Memory B cell (primary cell): ENCODE measurements at places on chromosomes 6 and 20.

- DNase-seq, result no peak
Measured at GRCh38 chr6:142695016-142695415, 250.0 kb downstream of the HIVEP2 start.

DNA sequence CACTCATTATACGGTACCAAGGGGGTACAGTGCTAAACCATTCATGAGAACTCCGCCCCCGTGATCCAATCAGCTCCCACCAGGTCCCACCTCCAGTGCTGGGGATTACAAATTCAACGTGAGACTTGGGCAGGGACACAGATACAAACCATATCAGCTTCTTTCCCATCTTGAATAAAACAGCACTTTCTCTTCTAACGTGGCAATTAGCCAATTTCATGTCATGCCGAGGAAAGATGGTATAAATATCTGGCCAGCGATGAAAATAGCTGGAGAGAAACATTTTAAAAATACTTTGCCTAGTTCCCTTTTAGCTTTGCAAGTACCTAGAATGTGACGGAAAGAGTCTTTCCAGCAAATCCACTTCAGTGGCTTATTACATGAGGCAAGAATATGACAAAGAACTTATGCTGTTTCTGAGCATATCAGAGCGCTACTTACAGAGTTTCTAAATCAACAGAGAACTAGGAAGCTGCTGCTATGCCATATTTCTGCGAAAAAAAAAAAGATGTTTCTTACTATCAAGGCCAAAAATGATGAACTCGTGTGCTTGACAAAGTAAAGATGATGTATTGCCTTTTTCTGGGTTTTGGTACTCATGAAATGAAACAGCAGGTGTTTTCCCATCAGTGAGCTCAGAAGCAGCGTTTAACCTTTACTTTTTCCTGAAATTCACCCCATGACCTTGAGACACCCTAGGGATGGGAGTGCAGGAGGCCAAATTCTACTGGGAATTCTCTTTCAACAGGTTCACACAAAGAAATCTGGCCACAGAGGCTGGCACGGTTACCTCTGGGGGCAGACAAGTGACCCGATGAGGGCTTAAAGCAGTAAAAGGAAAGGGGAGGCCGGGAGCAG lies 37.9 kb downstream of the AGPAT4 start:
- DNase-seq, result no peak

- no peak for DNase-seq
Measured at GRCh38 chr6:163536770-163537169, 122.3 kb downstream of the QKI start.

GRCh38 chr6:136921936-136922684 lies at the start of gene SLC35D3:
Gene SLC35D3, plus strand, starts transcription at chr6:136922301. Its CDS starts 128 bp downstream, at chr6:136922429.
- DNase-seq, result peak; percentile 42

DNA sequence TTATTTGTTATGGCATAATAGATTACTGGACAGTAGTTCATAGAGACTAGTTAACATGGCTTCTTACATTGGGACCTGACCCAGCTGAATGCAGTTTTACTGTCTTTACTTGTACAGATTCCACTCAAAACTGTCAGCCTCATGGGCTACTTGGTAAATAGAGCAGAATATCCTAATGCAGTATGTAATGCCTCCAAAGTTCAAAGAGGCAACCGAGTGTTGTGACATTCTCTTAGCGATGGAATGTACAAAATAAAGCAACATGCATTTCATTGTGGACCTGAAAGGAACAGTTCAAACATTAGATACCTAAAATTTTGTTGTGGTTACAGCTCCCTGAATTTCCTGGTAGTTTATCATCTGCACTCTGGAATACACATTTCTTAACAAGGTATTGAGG lies 29.1 kb upstream of the RGS17 start:
- no peak for DNase-seq

- DNase-seq, result peak; percentile 33
Measured at GRCh38 chr6:12289365-12289919, 719 bp upstream of the EDN1 start.

DNA sequence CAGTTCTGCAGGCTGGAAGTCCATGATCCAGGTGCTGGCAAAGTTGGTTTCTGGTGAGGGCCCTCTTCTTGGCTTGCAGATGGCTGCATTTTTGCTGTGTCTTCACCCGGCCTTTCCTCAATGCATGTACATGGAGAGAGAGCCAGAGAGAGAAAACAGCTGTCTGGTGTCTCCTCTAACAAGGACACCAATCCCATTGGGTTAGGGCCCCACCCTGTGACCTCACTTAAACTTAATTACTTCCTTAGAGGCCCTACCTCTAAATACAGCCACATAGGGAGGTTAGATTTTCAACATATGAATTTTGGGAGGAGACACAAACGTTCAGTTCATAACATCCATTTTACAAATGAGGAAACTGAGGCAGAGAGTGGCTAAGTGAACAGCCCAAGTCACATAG lies 202.4 kb downstream of the ZMYND8 start:
- no peak for DNase-seq

DNA sequence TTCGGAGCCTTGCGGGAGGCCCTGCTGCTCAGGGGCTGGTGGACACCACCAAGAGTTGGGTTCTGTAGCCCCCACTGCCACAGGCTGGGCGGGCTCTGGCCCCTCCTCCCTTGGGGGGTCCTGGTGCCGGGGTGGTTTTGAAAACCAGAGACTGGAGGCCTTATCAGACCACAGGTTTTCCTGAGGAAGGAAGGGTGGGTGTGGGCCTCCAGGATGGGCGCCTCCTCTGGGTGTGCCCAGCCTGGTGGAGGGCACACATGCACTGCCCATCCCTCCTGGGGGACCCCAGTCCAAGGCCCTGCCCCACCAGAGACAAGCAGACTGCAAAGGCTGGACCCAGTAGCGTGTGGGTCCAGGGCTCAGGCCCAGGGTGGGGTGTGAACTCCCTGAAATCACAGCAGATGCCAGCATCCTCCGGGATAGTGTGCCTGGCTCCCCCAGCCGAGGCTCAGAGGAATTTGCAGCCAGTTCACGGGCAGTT lies 13.5 kb upstream of the ZBTB46 start:
- DNase-seq, result no peak

DNA sequence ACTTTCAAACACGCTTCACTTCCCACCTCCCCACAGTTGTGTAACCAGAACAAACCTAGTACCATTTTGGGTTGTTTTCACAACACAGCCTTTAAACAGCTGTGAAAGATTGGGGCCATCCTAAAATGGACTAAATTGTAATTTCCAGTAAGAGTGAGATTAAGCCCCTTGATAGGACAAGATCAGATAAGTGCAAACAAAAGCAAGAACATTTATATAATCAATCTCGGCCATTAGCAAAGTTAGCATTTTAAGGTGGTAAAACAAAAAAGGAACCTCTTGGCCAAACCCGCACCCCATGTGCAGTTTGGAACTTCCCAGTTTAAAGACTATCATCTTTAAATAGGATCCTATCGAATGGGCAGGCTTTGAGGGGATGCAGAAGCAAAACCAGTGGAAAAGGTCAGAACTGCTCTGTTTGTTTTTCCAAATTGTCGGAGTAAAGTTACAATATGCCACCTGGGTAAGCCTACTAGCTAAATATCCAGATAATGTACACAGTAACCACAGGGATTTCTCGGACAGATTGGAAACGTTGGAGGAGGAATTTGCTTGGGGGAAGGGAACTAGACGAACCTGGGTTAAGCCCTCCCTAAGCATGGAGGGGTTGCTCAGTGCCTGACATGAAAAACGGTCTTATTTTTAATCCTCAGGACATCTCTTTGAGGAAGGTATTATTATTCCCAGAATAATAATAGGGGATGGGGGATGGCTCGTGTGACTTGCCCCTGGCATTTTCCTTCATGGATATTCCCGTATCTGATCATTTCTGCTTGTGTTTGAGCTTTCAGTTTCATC lies 159.8 kb upstream of the SALL4 start:
- DNase-seq, result no peak

GRCh38 chr6:135594000-135594399 lies 96.5 kb upstream of the AHI1 start:
- DNase-seq, result no peak

DNA sequence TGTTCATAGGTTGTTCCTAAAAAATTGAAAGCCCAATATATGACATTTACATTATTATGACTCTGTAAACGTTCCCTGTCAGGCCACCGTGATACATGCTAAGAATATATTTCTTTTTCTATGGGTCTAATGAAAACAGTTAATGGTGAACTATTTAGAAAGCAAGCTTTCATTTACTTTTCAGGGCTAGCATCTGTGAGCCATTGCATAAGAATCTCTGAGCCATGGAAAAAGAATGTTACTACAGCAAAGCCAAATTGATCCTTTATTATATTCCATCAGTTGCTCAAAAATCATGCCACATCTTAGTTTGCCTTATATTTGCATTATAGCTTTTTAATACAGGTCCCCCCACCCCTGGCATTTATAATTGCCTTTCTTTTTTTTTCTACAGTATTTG lies 275.5 kb downstream of the ZFAND3 start:
- DNase-seq, result no peak

DNA sequence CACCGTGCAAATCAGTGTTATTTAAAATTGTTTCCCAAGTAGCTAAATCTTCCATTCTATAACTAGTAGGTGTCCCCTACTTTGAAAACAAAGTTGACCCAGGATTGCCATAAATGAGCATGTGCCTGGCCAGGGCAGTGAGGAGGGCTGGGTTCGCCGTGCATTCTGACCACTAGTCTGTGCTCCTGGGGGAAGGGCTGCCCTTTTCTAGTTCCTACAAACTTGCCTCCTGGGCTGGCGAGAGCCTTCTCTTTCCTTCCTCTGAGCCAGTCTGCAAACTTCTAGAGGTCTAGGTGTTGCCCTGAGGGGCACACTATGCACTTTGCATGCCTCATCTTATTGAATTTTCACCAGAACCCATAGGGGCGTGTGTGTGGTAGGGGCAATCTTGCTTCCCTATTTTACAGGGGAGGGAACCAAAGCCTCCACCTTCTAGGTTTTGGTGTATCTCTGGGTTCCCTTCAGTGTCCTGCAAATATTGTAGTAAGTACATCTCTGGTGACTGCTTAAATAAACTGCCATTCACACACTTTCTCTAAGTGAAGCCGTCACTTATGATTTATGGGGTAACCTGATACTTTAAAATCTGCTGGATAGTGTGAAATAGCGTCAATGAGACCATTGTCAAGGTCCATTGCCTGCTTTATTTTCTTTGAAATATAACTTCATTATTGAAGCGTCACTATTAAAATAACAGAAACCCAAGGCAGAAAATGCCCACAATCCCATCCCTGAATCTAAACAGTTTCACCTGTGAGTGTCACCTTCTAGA lies 42.2 kb downstream of the CDH26 start:
- no peak for DNase-seq
